Stimulated activated naive CD4-positive, alpha-beta T cell treated with Interleukin-2 at 50 U/mL for 16 hours (primary cell): ENCODE measurements at places on chromosomes 2 and 18.

GRCh38 chr2:176193048-176193447, 4.6 kb downstream of the HOXD1 start:
- no peak for DNase-seq

GRCh38 chr2:187509667-187510417, 44.4 kb downstream of the TFPI start:
- no peak for DNase-seq

DNA sequence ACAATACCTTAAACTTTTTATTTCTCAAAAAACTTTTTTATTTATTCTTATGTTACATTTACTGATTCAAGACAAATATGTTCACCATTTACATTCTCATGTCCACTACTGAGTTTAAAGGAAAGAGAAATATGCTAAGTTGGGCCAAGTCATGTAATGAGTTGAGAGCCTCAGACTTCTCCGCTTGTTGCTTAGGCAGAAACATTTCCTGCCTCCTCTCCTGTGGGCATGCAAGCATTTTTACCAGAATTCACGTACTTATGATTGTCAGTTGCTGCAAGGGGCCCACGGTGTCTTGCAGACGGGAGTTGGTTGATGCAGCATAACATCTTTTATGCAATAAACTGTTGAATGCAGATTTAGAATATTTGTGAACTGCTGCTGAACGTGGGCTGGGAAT, 51.8 kb downstream of the MYO1B start:
- no peak for DNase-seq

GRCh38 chr2:207432453-207432852, 97.3 kb upstream of the CREB1 start:
- DNase-seq: no peak

GRCh38 chr2:85961754-85962153, 73.0 kb upstream of the ST3GAL5 start:
- DNase-seq: no peak

- no peak for DNase-seq
Observed at GRCh38 chr2:168961450-168962229, 60.5 kb downstream of the G6PC2 start.

DNA sequence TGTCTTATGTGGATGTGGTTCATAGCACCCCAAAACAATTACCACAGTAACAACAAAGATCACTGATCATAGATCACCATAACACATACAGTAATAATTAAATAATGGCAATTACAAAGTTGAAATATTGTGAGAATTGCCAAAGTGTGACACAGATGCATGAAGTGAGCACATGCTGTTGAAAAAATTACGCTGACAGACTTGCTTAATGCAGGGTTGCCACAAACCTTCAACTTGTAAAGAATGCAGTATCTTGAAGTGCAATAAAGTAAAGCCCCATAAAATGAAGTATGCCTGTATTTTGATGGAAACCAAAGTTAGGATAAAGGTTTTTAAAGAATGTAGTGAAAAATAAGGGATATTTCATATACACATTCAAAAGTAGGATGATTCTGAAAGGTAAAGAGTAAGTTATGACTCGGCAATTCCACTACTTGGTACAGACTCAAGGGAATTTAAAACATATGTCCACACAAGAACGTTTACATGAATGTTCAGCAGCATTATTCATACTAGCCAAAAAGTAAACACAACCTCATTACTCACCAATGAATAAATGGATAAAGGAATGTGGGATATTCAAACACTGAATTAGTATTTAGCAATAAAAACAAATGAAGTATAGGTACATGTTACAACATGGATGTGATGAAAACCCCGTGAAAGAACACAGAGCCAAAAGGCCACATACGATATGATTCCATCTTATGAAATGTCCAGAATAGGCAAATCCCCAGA, 61.6 kb downstream of the SCN9A start:
- no peak for DNase-seq

- DNase-seq: no peak
Observed at GRCh38 chr2:196587056-196587455, 52.5 kb upstream of the CCDC150 start.

DNA sequence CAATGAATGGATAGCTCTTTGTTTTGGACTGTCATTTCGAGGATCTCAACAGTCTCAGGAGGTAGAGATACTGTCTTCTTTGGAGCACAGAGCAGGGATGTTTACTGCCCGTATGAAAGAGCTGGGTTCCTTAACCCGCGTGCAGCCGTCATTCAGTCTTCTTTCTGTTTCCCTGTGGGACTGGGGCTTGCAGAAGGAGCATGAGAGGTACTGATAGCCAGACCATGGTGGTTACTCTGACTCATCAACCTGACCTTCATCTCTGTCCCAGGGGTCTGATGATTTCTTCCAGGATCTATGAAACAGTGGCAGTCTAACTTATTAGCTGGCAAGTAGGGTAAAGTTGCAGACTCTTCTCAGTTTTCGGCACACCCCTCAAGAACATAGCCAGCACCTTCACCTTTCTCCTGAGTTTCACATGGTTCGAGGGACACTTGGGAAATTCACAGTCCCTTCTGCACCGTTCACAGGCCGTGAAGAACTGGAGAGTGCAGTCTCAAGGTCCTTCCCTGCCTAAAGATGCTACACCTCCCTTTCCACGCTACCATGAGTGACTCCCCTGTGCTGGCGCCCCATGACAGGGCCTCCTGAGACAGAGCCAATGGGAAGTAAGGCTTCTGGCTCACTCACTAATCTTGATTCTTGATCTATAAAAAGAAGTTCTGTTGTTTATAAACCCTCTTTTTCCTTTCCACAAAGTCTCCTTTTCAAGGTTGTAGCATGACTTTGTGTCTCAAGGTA, 226.2 kb downstream of the MC4R start:
- DNase-seq: no peak

DNA sequence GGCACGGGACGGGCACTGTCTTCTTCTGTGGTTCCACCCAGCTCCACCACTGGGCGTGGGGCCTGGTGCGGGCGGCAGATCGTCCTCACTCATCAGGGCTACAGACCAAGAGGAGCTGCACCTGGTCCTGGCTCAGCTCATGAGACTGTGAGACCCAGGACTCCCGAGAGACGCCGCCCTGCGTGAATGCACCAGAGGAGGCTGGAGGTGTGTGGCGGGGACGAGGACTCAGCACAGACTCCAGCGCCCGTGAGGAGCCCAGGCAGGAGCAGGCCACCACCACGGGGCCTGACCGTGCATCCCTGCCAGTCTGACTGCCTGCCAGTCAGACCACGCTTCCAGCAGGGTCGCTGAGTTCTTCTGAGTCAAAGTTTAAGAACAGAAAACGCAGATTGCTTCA, 112.5 kb upstream of the SALL3 start:
- no peak for DNase-seq

GRCh38 chr2:85889627-85890281, 964 bp upstream of the ST3GAL5 start:
- no peak for DNase-seq

- no peak for DNase-seq
Observed at GRCh38 chr18:37483221-37483971, 82.2 kb downstream of the CELF4 start.

- DNase-seq: no peak
Observed at GRCh38 chr2:118906186-118906585, 35.8 kb upstream of the MARCO start.

DNA sequence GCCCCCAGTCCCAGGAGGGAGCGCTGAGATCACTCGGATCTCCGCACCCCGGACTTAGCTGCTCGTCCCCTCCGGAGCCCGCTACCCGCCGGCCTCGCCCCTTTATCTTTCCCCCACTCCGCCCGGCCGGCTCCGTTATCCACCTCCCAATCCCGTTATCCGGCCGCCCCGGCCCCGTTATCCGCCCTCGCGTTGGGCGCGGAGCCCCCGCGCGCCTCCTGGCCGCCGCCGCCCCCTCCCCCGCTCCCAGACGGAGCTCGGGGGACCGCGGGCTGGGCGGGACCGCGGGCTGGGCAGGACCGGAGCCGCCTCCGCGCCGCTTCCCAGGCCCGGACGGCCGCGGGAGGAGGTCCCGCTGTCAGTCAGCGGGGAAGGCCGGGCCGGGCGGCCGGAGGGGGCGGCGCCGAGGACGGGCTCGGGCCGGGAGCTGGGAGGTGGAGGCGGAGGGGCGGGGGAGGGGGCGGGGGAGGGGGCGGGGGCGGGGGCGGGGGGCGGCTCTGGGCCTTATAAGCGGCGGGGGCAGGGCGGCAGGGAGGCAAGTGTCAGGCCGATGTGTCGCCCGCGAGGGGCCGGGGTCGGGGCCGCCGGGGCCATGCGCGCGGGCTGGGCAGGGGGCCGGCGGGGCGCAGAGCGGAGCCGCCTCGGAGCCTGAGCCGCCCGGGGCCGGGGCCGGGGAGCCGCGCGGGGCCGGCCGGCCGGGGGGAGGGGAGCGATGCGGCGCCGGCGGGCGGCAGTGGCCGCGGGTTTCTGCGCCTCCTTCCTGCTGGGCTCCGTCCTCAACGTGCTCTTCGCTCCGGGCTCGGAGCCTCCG, at the start of gene PKDCC:
TSS of gene PKDCC (plus strand) at position 534 of the 811 bp plus-strand sequence. CDS start at position 713, 179 bp downstream.
- no peak for DNase-seq
